Putamen (tissue), 1 donor: ENCODE measurements at places on chromosomes 5 and 9.

GRCh38 chr5:65927503-65928321, 1.3 kb downstream of the ERBIN start:
- DNase-seq = no peak

DNA sequence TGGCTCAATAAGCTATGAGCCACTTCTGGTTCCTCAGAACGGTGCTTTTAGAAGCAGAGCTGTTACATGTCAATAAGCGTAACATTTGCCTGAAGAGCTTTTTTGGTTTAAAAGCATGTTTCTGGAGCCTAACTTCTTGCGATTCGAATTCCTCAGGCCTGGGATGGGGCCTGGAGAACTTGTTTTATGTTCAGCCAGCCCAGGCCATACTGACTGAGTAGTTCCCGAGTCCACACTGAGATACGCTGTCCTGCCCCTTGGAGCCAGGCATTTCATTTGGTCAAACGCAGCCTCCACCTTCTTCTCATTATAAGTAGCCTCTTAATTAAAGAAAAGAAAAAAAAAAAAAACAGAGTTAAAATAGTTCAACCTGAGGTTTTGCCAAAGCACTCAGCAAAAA, 260.6 kb upstream of the ANKRD55 start:
- no peak for DNase-seq

- DNase-seq = no peak
Observed at GRCh38 chr9:16884373-16884772, 13.9 kb upstream of the BNC2 start.

GRCh38 chr9:89042984-89043383, 51.7 kb downstream of the S1PR3 start:
- no peak for DNase-seq

- DNase-seq = no peak
Observed at GRCh38 chr9:101014566-101014965, 14.0 kb upstream of the PLPPR1 start.

DNA sequence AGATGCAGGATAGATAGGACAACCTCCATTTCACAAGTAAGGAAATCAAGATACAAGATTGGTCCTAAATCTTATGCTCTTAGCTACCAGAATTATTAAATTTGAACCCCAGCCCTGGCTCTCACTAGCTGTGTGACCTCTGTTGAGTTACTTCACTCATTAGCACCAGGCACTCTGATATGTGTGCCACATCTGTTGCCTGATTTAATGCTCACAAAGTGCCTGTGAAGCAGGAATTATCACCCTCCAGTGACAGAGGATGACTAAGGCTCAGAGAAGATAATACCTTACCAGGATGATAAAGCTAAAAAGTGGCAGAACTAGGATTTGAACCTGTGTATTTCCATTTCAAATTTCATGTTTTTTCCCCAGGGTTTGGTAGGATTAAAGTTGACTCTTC, 110.0 kb downstream of the PLPPR1 start:
- DNase-seq = no peak

DNA sequence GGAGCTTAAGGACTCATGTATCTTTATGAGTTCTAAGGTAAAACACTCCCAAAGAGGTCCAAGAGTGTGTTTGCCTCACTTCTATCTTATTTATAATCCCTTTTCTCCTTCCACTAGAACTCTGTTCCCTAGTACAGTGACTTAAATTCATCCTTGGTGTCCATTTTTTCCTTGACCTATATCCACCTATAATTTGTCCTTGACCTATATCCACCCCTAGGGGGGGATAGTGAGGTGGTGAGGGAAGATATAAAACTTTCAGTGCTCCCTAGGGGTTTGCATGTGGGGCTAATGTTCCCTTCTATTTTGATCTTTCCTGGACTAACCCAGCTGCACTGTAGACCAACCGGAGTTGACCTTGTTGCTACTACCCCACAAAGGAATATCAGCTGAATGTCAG, 83.5 kb upstream of the GNAQ start:
- no peak for DNase-seq

- DNase-seq = no peak
Observed at GRCh38 chr5:90161414-90161813, 248.1 kb downstream of the CETN3 start.

- DNase-seq = no peak
Observed at GRCh38 chr9:121956808-121957207, 136.3 kb downstream of the TTLL11 start.

DNA sequence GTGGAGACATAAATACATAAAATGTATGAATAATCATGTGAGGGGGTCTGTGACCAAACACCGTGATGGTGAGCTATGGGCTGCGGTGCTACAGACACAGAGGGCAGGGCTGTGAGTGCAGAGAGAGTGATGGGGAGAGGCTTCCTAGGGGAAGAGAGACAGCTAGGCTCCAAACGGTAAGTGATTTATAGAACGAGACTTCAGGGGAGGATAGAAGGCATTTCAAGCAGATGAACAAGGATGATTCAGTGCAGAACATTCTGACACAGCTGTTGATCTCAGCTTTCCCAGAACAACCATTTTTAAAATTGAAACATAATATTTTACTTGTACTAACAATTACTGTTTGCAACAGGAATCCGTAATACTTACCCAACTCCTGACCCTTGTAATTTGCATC, 100.7 kb downstream of the GAS1 start:
- DNase-seq = no peak

DNA sequence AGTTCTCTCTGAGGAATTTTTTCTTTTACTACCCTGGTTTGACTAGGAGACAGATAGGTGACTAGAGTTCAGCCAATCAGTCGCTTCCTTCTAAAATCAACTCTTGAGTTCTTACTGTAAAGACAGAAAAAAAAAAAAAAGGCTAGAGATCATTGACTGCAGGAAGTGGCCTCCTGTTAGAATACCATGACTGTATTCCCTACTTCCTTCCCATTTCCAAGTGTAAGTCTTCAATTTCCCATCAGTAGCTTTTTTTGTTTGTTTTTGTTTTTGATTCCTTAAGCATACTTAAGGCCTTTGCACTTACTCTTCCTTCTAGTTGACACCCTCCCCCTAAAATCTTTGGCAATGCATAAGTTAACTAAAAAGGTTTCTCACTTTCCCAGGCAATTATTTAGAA, 154.3 kb downstream of the HMHB1 start:
- DNase-seq = no peak

DNA sequence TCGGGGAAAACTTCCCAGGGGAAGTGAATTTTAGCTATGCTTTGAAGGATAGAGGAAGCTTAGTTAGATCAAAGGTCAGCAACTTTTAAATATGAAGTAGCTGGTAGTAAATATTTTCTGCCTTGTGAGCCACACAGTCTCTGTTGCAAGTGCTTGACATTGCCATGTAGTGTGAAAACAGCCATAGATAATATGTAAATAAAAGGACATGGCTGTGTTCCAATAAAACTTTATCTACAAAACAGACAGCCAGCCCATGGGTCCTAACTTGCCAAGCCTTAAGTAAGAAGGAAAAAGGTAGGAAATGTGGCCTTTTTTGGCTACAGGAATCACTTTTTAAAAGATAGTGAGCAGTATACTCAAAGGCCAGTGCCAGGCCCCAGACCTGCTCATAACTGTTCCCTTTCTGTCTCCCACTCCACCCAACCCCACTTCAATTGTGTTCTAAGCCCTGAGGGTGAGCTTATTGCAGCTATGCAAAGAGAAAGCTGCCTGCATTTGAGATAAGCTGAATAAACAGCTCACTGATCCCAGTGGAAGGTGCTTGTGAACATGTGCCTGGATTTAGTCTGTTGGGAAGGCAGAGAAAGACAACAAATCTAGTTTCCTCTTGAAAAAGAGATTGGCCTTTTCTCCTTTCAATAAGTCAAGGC, 113.0 kb upstream of the TRIM32 start:
- DNase-seq = no peak

DNA sequence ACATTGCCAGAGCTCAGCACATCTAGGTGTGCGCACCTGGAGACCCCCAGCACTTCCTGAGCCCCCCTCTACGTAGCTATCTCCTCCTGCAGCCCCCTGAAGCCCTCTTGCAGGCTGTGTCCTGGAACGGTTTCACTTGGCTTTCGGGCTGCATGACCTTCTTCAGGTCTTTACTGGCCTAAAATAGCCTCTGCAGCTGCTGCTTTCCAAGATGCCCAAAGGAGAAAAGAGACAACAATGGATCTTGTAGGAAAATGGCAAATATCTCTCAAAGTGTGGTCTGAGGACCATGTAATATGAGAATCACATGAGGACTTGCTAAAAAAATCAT, 6.6 kb upstream of the ERMP1 start:
- no peak for DNase-seq
